MCF 10A (cell line): ENCODE measurements at places on chromosomes 6 and 20.
A peak's percentile ranks its signal among the peaks of the same experiment; 100 is the strongest.

DNA sequence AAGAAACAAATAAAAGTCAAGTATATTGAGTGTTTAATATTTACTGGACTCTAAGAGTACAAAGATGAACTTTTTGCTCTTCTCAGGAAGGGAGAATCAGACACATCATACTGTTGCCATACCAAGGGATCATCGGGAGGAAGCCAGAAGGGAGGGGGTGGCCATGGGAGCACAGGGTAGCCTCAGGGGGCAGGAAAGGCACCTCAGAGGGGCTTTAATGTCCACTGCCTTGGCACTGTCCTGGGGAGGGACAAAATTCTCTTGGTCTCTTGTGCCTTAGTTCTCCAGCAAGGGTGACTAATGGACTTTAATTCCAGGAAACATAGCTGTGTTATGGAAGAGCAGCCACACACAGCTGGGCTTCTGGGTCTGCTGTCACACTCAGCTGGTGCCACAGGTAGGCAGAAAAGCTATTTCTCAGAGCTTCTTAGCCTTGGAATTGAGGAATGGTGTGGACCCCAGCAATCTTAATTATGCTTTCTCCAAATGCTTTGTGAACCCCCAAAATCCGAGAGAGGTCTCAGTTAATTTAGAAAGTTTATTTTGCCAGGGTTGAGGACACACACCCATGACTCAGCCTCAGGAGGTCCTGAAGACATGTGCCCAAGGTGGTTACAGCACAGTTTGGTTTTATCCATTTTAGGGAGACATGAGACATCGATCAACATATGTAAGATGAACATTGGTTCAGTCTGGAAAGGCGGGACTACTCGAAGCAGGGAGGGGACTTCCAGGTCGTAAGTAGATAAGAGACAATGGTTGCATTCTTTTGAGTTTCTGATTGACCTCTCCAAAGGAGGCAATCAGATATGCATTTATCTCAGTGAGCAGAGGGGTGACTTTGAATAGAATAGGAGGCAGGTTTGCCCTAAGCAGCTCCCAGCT, 53.2 kb downstream of the MRAP2 start:
- DNase-seq: no peak

DNA sequence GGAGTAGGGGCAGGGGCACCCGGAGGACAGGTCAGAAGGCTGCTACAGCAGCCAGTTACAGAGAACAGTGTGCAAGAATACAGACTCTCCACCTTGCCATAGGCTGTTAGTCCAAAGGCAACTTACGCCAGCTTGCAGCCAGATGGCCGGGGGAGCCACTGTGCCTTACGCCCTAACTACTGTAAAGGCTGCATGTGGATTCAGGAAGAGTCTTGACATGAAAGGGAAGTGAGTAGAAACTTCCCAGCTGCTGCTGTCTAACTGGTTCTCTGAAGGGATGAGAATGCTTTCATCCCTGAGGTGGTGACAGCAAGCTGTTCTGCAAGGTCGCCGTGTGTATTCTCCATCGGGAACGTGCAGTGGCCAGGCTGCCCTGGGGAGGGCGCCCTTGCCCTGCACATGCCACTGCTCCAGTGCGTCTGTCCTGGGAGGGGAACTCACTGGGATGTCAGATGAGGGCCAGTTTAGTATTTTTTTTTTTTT, 46.1 kb downstream of the LYRM4 start:
- DNase-seq: peak; percentile 38

DNA sequence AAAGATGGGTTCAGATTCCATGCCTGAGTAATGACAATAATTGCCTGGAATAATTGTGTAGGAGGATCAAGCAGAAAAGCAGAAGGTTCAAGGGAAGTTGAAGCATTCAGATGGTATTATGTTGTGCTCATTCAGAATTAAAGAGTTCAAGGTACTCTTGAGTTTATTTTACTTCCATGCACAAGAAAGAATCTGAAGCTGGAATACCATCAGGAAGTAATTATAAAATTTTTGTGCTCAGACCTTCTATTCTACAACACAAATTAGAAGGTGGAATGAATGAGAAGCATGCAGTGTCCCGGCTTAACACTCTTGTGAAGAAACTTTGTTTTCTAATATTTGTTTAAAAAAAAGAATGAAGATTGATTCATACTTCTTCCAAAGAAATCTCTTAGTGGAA, 139.4 kb upstream of the ENPP5 start:
- DNase-seq: no peak

DNA sequence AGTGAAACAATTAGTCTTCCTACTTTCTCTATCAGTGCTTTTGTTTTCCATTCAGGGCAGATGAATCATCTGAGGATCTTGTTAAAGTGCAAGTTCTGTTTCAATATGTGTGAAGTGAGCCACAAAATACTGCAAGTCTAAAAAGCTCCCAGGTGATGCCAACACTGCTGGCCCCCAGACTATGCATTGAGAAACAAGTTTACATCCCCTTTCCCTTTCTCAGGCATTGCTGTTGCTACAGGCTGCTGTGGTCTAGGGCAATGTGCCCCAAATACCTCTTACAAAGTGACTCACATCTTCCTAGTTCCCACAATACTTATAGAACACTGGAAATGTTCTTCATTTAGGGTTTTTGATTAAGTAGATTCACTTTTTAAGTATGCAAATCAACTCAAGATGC, 31.8 kb downstream of the ABRACL start:
- DNase-seq: peak; percentile 61

- no peak for DNase-seq
Observed at GRCh38 chr6:76770281-76770680, 693.0 kb downstream of the HTR1B start.

- no peak for DNase-seq
Observed at GRCh38 chr6:123598011-123598410, 38.7 kb downstream of the TRDN start.

GRCh38 chr6:22906091-22906549, 336.8 kb downstream of the HDGFL1 start:
- DNase-seq: peak; percentile 40

DNA sequence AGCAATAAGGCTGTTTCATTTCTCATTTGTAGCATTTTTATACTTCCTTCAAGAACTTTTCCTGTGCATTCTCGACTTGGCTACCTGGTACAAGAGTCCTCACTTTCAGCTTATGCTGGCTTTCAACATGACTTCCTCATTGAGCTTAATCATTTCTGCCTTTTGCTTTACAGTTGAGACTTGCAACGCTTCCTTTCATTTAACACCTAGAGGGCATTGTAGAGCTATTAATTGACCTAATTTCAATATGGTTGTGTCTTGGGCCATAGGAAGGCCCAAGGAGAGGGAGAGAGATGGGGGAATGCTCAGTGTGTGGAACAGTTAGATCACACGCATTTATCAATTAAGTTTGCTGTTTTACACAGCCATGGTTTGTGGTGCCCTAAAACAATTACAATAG, 37.2 kb downstream of the SLC22A2 start:
- DNase-seq: peak; percentile 54

DNA sequence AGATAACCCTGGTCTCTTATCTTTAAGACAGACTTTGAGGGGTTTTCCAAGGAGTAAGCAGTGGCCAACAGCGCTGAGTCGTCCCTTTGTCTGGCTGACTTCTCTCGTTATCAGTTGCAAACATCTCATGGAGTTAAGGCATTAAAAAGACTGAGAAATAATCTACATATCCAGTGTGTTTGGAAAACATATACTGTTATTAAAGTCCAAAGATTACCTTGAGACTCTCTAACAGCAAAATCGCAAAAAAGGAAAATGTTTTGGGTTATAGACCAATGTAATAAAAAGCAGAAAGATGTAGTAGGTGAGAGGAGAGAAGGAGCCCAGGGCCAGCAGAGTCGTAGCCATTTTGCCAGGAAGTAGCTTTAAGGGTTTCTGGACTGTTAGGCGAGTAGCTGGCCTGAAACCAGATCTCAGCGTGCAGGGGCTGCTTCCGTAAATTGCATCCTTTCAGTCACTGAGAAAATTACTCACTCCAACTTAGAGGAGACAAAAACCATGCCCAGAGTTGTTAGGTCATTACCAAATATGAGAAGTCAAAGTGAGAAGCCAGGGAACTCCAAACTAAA, 24.6 kb downstream of the MYLK4 start:
- DNase-seq: no peak

GRCh38 chr6:168607272-168608112, 166.5 kb downstream of the SMOC2 start:
- DNase-seq: no peak

DNA sequence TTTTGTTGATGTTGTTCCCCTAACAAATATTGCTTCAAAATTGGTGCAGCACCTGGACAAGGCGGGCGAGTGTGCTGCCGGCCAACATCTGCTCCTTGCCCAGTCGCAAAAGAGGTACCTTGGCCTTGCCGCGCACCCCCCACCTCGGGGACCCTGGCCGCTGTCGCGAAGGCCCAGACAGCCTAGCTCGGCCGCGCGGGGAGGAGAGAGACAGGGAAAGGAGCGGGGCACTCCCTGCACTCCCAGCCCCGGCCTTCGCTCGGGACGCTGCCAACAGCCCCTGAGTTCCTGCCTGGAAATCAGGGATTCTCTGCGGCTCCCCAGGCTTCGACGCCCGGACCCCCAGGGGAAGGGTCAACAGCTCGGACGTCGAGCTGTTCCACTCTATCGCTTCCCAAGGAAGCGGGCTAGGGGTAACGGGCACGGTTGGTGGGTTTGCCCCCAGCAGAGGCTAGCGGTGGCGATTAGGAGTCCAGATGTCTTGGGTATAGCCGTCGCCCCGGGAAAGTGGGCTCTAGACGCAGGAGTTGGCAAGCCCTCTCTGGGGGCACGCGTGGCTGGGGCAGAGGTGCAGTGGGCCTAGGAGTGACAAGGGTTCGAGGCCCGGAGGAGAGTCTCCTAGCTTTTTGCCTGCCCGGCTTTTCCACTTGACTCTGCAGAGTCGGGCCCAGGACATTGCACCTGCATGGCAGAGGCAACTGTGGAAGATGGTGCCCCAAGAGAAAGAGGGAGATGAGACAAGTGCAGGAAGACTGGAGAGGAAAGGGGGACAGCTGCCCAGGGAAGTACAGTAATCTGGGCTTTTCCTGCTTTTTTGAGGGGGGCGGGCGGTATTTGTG, 8.2 kb downstream of the POU3F2 start:
- no peak for DNase-seq

DNA sequence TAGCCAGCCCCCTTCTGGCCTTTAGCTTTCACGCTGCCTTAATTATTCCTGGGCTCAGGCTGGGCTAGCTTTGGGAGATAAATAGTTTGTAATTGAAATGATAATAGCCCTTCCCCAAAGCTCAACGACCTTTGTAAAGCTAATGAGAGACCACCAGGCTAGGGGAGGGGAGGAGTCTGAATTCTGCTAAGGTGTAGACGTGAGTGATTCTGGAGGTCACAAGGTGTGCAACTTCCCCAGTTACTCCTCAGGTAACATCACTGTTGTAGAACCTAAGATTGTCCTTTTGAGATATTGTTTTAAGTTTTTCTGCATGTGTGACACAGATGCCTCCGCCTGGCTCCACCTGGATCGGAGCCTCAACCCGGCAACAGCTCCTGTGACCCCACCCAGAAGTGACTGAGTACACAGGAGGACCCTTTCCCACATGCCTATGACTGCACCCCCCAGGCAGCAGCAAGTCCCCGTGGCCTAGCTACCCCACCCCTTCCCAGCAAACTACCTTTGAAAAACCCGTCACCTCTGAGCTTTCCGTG, 5.8 kb upstream of the GPR31 start:
- no peak for DNase-seq

GRCh38 chr6:51908243-51908642, 179.2 kb downstream of the PKHD1 start:
- DNase-seq: no peak

DNA sequence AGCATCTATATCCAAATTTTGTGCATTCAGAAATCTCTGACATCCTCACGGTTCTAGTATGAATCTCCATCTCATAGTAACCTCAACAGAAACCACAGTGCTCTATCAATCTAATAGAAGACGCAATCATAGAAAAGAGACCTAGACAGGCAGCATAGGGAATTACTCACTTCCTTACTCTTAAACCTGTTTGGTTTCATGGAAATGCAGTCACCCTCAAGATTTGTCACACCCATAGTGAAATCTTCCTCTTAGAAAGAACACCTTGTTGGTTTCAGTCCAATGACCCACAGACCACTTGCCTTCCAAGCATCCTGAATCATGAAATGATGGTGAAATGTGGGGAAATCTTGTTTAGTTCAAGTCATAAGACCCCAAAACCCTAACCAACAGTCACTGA, 166.1 kb upstream of the PRDM1 start:
- DNase-seq: no peak

DNA sequence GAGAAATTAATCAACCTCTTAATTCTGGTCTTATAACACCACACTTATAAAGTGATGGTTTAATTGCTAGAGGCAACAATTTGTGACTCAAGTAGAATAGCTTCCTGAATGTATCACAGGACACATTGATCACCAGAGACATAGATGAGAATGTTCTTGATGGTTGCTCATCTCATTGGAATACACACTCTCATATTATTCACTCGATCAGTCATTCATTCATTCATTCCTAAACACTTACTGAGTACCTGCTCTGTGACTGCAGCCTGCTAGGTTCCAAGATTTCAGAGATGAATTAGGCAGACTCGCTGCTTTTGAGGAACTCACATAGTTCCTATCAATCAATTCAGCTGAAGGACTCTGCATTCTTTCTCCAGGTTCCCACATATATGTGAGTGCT, 365.1 kb upstream of the SOX4 start:
- no peak for DNase-seq

DNA sequence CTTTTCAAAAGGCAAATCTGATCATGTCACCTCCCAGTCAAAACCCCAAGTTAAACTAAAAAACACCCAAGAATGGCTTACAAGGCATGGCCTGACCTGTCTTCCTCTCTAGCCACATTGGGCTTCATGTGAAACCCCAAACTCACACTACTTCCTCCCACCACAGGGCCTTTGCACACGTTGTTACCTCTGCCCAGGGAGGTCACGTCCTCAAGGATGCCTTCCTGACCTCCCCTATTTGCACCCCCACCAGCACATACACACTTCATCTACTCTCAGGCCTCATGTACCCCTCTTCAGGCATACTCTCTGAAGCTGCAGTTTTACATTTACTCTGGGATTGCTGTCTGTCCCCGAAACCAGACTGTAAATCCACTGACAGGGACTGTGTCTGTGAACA, 6.1 kb downstream of the EZR start:
- DNase-seq: no peak

GRCh38 chr20:41370176-41370575, 3.6 kb upstream of the EMILIN3 start:
- peak; percentile 41 for DNase-seq

GRCh38 chr20:53227523-53227922, 255.4 kb downstream of the TSHZ2 start:
- DNase-seq: no peak

DNA sequence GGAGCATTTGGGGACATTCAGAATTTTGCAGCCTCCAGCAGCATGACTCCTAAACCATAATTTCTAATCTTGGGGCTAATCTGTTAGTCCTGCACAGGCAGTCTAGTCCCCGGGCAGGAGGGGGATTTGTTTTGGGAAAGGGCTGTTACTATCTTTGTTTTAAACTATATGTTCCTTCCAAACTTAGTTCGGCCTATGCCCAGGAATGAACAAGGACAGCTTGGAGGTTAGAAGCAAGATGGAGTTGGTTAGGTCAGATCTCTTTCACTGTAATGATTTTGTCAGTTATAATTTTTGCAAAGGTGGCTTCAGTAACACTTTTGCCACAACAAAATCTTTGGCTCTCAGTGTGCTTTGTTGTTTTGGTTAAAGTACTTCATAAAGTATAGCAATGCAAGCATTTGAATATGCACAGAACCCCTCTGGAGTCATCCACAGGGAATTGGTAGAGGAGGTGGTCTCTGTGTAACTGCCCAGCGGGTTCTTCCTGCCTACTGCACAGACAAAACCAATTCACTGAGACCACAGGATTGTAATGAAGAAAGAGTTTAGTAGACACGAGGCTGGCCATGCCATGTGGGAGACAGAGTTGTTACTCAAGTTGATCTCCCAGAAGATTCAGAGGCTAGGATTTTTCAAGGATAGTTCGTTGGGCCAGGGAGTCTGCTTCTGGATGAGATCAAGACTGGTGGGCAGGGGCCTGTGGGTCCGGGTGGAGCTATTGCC, 224.1 kb upstream of the MYLIP start:
- no peak for DNase-seq
